ENCODE measurements at places on chromosomes 7 and 10.

GRCh38 chr10:97580421-97581367, 3.5 kb upstream of the HOGA1 start:
- no peak for DNase-seq

DNA sequence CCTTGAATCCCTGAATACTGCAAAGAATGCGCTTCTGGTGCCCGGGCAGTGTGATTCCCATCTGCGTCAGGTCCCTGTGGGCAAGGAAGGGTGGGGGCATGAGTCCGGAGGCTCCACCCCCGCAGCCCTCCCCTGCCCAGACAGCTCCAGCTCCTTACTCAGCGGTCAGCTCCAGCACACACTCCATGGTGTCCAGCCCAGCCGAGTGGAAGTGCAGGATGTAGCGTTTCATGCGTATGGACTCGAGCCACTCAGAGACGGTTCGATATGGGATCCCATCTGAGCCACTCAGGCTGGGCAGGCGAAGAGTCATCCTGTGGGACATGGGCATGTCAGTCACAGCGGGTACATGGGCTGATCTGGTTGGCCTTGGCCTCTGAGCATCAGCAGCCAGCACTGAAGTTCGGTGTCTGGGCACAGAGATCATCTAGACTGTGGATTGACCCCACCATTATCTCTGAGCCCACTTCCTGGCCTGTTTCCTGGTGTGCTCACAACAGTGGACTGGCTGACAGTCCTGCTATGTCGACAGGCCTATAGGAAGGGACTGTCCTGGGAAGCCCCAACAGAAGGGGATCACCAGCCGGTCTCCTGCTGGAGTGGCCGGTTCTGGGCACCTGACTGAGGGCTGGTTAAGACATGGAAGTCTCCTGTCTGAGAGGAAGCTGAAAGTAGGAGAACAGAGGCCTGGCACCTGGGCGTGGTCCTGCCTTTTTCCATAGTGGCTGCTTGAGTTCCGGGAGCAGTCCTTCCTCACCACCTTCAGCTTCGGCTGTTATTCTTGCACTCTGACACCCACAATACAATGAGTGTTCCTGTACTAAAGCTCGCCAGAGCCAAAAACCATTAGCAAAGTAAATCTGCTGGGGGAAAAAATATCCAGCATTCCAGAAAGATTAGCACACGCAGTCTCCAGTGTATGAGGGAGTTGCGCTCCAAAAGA, 10.6 kb downstream of the ZYX start:
- no peak for DNase-seq

- no peak for DNase-seq
Measured at GRCh38 chr7:31970501-31970900, 99.7 kb downstream of the PDE1C start.

DNA sequence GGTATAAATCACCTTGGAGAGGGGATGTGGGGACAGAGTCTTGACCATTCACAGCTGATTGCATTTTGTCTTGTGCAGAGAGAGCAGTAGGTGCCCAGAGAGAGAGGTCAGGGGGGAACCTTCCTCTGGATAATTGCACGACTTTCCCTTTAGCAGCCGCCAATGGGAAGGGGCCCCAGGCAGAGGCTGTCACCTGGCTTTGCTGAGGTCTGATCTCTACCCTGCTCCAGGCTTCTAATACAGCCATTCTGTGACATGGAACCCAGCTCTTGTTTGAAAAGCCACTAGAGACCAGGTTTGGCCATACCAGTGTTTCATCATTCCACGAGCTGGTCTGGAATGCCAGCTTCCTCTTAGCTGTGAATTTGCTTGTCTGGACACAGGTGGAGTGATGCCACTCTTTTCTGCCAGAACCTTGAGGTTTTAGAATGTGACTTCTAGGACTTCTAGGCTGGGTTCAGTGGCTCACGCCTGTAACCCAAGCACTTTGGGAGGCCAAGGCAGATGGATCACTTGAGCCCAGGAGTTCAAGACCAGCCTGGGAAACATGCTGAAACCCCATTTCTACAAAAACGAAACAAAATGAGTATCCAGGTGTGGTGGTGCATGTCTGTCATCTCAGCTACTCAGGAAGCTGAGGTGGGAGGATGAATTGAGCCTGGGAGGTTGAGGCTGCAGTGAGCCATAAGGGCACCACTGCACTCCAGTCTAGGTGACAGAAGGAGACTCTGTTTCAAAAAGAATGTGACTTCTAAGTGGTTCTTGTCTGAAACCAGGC, 159.9 kb downstream of the CAMK1D start:
- DNase-seq = no peak

GRCh38 chr7:53110425-53110824, 75.0 kb downstream of the POM121L12 start:
- no peak for DNase-seq

DNA sequence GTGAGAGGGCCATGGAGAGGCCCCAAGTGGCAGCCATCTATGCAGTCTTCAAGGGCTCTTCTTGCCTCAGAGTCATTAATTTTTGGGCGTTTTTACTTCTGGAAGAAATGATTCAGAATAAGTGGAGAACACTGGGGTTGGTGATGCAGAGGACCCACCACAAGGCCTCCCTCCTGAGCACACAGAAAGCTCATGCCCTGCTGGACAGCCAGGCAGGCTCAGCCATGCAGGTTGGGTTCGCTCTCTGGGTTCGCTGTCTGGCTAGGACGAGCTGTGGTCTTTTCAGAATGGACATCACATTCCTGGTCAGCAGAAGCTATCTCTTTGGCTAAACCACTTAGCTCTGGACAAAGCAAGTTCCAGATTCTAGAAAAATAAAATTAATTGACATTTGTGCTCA, 480.8 kb downstream of the RPS24 start:
- DNase-seq = no peak

- no peak for DNase-seq
Measured at GRCh38 chr7:111014079-111014478, 76.8 kb upstream of the LRRN3 start.

GRCh38 chr7:112207765-112208164, 1.3 kb downstream of the ZNF277 start:
- DNase-seq = no peak

- DNase-seq = no peak
Measured at GRCh38 chr10:99673492-99673891, 14.2 kb downstream of the ENTPD7 start.

DNA sequence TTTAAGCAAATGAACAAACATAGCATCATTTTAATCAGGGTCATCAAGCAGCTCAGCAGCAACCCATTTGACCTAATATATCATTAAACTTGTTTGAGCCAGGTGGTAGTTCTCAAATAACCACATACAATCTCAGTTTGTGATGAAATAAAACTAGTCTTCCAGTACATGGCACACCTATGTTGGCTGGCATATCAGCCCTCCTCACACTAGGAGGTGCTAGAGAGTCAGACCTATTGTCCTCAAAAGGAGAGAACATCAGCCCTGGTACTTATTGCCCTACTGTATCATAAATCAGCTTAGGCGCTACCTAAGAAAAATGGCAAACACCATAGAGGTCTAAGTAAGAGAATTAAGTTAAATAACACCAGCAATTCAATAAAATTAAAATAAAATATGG, 81.7 kb downstream of the CABCOCO1 start:
- DNase-seq = no peak

DNA sequence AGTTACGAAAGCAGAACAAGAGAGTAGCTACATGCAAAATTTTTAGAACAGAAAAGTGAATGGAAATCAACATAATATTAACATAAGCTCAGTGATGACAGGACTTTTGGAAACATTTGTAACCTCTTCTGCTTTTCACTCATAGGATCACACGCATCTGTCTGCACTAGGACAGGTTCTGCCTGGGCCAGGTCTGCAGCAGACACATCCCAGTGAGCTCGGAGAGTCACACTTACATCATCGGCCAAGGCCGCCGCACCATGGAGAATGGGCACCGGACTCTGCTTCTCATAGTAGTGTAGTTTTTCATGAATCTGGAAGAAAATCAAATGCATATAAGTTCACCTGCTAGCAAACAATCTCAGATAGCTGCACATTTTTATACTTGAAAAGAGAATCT, 150.9 kb upstream of the ODAD2 start:
- no peak for DNase-seq

All from activated T-cell treated with anti-CD3 and anti-CD28 coated beads for 48 hours (primary cell).